Naive thymus-derived CD8-positive, alpha-beta T cell (primary cell): ENCODE measurements at places on chromosomes 1 and 21.

DNA sequence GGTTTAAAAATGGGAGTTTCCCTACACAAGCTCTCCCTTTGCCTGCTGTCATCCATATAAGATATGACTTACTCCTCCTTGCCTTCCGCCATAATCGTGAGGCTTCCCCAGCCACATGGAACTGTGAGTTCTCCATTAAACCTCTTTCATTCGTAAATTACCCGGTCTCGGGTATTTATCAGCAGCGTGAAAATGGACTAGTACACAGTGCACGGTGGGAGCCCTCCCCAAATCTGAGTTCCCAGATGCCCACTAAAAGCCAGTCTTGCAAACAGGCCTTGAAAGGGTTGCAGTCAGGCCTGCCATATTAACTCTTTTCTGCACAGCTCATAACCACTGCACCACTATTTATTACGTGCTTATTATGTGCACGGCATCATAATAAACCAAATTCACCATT lies 400.9 kb downstream of the PRDM2 start:
- H3K36me3 ChIP-seq = no peaks in the 10 kb centered on the region
- H3K4me3 ChIP-seq = no peak overlapping the region
- peaks cover 42% of the 10 kb centered on the region for H3K27me3 ChIP-seq
- no peak for DNase-seq
- no peak overlapping the region for H3K27ac ChIP-seq
- H3K4me1 ChIP-seq = no peaks in the 10 kb centered on the region

DNA sequence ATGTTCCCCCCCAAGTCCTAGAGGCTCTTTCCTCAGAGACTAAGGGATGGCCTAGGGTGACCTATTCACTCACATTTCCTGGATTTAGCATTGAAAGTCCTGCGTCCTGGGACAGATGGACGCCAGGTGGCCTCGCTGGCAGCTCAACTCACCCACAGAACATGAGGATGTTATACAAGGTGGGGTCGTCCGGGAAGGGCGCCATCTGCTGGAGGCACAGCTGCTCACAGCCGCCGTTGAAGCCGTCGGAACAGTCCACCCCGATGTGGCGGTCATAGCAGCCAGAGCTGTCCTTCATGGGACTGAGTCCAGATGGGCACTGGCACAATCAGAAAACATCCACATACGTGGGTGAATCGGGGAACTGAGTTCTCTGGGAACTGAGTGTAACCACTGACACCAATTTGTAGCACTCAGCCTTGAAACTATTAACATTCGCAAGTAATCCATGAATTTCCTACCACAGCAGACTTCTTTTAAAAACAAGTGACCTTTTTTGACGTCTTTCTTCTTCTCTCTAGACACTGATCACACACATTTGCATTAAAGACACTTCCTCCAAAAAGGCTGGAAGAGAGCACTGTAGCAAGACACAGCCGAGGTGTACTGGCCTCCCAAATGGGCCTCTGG lies 215.4 kb downstream of the ASTN1 start:
- DNase-seq = no peak
- H3K27ac ChIP-seq = no peak overlapping the region
- H3K36me3 ChIP-seq = no peaks in the 10 kb centered on the region
- no peaks in the 10 kb centered on the region for H3K27me3 ChIP-seq

- H3K27ac ChIP-seq = no peak overlapping the region
- H3K4me3 ChIP-seq = no peak overlapping the region
- peaks cover 8% of the 10 kb centered on the region for H3K4me1 ChIP-seq
- no peak for DNase-seq
These were observed 59.8 kb downstream of the CAPN2 start for GRCh38 chr1:223771814-223772770.

GRCh38 chr1:42680055-42680454 lies 2.2 kb upstream of the YBX1 start:
- peaks cover 35% of the 10 kb centered on the region for H3K4me1 ChIP-seq
- H3K27ac ChIP-seq = no peak overlapping the region
- peak overlapping the region; percentile 27 for H3K4me3 ChIP-seq
- no peaks in the 10 kb centered on the region for H3K27me3 ChIP-seq
- no peak for DNase-seq

GRCh38 chr1:7363450-7363849 lies 407.6 kb upstream of the VAMP3 start:
- no peaks in the 10 kb centered on the region for H3K4me1 ChIP-seq
- no peak overlapping the region for H3K27ac ChIP-seq
- H3K36me3 ChIP-seq = no peaks in the 10 kb centered on the region
- peaks cover 2% of the 10 kb centered on the region for H3K27me3 ChIP-seq
- H3K4me3 ChIP-seq = no peak overlapping the region

DNA sequence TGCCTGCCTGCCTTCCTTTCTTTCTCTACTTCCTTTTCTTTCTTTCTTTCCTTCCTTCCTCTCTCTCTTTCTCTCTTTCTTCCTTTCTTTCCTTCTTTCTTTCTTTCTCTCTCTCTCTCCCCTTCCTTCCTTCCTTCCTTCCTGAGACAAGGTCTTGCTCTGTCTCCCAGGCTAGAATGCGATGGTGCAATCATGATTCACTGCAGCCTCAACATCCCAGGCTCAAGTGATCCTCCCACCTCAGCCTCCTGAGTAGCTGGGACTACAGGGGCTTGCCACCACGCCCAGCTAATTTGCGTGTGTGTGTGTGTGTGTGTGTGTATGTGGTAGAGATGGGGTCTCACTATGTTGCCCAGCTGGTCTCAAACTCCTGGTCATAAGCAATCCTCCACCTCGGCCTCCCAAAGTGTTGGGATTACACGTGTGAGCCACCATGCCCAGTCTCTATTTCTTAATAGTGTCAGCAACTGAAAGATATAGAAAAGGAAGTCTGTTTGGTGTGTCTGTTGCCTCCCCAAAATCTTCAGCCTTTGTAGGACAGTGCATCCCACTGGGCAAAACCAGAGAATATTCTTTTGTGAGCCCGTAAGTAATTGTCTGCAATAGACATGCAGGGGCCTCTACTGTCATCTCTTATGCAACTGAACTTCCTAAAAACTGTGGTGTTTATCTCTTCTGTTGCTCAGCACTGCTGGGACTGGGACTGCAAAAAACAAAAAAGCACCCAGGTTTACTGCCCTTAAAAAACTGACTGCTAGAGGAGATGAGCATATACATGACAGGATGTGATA lies 20.9 kb upstream of the RAB4A start:
- no peaks in the 10 kb centered on the region for H3K27me3 ChIP-seq
- H3K27ac ChIP-seq = peak overlapping the region; percentile 98
- peak; percentile 57 for DNase-seq
- H3K36me3 ChIP-seq = no peaks in the 10 kb centered on the region

GRCh38 chr1:45356186-45356585 lies 15.9 kb upstream of the MUTYH start:
- DNase-seq = no peak
- no peak overlapping the region for H3K27ac ChIP-seq
- no peak overlapping the region for H3K4me3 ChIP-seq
- no peaks in the 10 kb centered on the region for H3K27me3 ChIP-seq
- H3K36me3 ChIP-seq = peaks cover 2% of the 10 kb centered on the region
- H3K4me1 ChIP-seq = peaks cover 5% of the 10 kb centered on the region

- no peak overlapping the region for H3K27ac ChIP-seq
- DNase-seq = no peak
- no peaks in the 10 kb centered on the region for H3K27me3 ChIP-seq
- no peak overlapping the region for H3K4me3 ChIP-seq
- H3K4me1 ChIP-seq = no peaks in the 10 kb centered on the region
These were observed 117.4 kb downstream of the CRYAA start for GRCh38 chr21:43286196-43286595.

DNA sequence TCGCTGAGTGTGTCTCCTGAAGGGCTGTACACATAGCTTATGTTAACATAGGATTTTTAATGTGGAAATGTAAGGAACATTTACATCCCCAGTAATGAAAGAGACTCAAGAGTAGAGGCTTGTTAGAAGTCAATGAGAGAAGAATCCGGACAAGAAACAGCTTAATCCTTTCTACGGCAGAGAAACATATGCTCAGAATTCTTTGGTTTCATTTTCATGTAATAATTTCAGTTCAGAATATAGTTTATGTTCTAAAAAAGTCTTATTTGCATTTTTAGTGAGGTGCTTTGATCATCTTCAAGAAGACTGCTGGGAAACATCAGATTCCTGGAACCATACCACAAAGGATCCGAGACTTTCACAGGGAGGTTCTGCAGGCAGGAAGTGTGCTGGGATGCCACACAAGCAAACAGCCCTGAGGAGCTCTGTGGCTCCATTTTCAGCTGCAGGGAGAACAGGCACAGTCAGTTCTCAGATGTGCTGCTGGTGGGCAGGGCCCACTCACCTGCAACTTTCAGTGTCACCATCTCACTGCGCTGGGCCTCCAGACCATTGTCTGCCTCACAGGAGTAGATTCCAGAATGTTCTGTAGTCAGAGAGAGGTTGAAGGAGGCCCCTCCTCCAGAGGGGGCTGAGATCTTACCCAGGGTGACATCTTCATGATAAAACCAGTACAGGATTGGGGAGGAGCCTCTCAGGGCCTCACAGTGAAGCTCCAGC lies 28.4 kb downstream of the FCRL5 start:
- H3K4me3 ChIP-seq = no peak overlapping the region
- H3K27ac ChIP-seq = no peak overlapping the region
- H3K4me1 ChIP-seq = no peaks in the 10 kb centered on the region
- no peaks in the 10 kb centered on the region for H3K36me3 ChIP-seq

GRCh38 chr21:24861471-24861870 lies 745.8 kb downstream of the MRPL39 start:
- H3K27me3 ChIP-seq = no peaks in the 10 kb centered on the region
- DNase-seq = no peak
- no peak overlapping the region for H3K4me3 ChIP-seq
- no peaks in the 10 kb centered on the region for H3K36me3 ChIP-seq

DNA sequence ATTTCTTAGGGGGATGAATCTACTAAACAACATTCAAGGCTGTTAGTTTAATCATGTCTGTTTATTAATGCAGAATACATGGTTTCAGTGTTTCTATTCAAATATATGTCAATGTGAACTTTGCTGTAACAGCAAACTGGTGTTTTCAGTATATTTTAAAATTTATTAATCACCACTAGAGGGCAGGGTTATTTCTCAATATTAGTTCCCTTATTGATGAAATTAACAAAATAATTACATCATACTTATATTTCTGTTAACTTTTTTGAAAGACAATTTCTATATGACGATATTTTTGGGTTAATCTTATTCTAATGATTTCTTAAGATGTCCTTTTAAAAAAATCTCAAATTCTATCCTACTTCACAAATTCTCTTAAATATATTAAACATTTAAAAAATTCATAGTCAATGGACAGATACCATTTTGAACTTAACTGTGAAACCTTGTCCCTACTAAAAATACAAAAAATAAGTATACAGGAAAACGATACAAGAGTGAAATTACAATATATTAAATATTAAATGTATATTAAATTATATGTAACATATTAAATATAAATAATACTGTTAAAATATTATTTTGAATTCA lies 1034.1 kb upstream of the PRMT6 start:
- H3K27ac ChIP-seq = no peak overlapping the region
- H3K36me3 ChIP-seq = no peaks in the 10 kb centered on the region
- H3K4me3 ChIP-seq = no peak overlapping the region
- no peaks in the 10 kb centered on the region for H3K4me1 ChIP-seq
- no peaks in the 10 kb centered on the region for H3K27me3 ChIP-seq

DNA sequence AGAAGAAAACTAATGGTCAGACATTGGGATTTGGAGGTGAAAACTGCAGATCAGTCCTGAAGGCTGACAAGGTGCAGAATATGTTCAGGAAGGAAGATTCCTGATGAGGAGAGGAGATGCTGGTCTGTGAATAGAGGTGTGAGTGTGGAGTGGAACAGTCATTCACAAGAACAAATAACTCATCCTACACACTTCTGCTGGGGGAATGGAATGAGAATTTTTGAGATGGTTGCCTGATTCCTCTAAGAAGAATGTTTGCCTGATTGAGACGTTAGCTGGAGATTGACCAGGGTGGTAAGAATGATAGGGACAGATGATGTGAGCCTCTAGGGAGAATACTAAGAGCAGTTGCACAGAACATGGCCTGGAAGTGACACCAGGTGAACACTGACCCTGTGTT lies 4.1 kb downstream of the S100A7 start:
- no peaks in the 10 kb centered on the region for H3K4me1 ChIP-seq
- H3K36me3 ChIP-seq = no peaks in the 10 kb centered on the region
- no peak for DNase-seq
- H3K27ac ChIP-seq = no peak overlapping the region
- peaks cover 25% of the 10 kb centered on the region for H3K27me3 ChIP-seq
- H3K4me3 ChIP-seq = no peak overlapping the region

DNA sequence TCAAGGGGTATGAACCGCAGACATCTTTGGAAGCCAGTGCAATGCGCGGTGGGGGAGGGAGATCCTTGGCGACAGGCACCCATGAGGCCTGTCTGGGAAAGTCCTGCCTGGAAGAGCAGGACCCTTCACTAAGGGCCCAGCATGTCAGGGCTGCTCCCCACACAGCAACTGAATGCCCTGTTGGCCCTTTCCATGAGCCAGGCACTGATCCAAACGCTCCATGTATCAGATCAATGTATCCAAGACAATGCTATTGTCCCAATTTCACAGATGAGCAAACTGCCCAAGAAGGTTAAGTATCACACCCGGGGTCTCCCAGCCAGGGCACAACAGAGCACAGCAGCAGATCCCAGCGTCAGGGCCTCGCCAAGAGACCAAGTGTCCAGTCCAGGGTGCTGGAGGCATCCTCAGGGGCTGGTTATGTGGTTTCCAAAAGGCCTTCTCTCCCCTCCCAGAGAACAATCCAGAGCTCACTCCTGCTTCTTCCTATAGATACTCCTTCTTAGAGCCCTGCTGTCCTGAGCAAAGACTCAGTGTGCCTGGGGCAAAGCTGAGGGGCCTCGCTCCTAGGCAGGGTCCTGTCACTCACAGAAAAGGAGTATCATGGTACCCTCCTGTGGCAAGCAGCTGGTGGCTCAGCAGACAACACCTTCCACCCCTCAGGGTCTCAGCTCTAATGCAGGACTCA lies 328.0 kb downstream of the NPHP4 start:
- H3K27me3 ChIP-seq = no peaks in the 10 kb centered on the region
- DNase-seq = no peak
- no peaks in the 10 kb centered on the region for H3K4me1 ChIP-seq
- H3K36me3 ChIP-seq = no peaks in the 10 kb centered on the region
- no peak overlapping the region for H3K27ac ChIP-seq
- no peak overlapping the region for H3K4me3 ChIP-seq

GRCh38 chr1:37945743-37946702 lies 830 bp downstream of the INPP5B start:
- H3K27me3 ChIP-seq = no peaks in the 10 kb centered on the region
- peak overlapping the region; percentile 93 for H3K4me3 ChIP-seq
- DNase-seq = no peak
- peaks cover 14% of the 10 kb centered on the region for H3K36me3 ChIP-seq

- no peak overlapping the region for H3K4me3 ChIP-seq
- H3K27ac ChIP-seq = no peak overlapping the region
- H3K4me1 ChIP-seq = no peaks in the 10 kb centered on the region
- no peak for DNase-seq
These were observed 110.8 kb downstream of the PLPP3 start for GRCh38 chr1:56468518-56468917.

GRCh38 chr1:155254228-155254713 lies 1.0 kb downstream of the ENTREP3 start:
- no peaks in the 10 kb centered on the region for H3K27me3 ChIP-seq
- peak overlapping the region; percentile 57 for H3K27ac ChIP-seq
- H3K4me1 ChIP-seq = peaks cover 46% of the 10 kb centered on the region
- no peaks in the 10 kb centered on the region for H3K36me3 ChIP-seq
- peak overlapping the region; percentile 82 for H3K4me3 ChIP-seq

- H3K27ac ChIP-seq = no peak overlapping the region
- no peak overlapping the region for H3K4me3 ChIP-seq
- no peaks in the 10 kb centered on the region for H3K36me3 ChIP-seq
- no peak for DNase-seq
These were observed 7.6 kb upstream of the ERG start for GRCh38 chr21:38505654-38506523.

GRCh38 chr1:111988743-111989453 lies 570 bp downstream of the KCND3 start:
- H3K4me1 ChIP-seq = peaks cover 12% of the 10 kb centered on the region
- H3K27ac ChIP-seq = no peak overlapping the region
- no peak for DNase-seq
- H3K27me3 ChIP-seq = peaks cover 50% of the 10 kb centered on the region
